ENCODE measurements at places on chromosomes 2 and 18.

GRCh38 chr2:196697825-196698224 is 58.3 kb downstream of the CCDC150 start:
- no peak for DNase-seq

GRCh38 chr2:8249141-8249540 is 432.7 kb upstream of the ID2 start:
- DNase-seq = no peak

GRCh38 chr18:34651586-34652369 is 58.3 kb upstream of the DTNA start:
- no peak for DNase-seq

- DNase-seq = no peak
These were observed 52.8 kb upstream of the CTAGE1 start for GRCh38 chr18:22470248-22471235.

DNA sequence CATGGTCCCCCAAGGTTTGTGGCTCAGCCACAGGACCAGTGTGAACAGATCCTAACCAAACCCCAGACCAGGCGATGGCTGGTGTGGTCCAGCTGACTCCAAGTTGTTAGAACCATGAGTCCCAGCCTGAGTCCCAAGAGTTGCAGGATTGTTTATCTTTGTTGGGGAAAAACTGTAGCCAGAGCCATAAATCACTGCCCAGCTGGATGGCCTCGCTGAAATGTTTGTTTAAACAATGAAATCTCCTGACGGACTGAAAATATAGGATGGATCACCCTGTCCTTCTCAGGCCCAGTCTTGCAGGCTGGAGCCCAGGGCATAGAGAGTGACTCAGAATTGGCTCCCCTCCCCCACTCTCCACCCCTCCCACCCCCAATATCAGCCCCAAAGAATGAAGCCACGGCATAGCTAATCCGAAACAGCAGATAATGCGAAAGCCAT is 36.4 kb downstream of the PKDCC start:
- DNase-seq = no peak

DNA sequence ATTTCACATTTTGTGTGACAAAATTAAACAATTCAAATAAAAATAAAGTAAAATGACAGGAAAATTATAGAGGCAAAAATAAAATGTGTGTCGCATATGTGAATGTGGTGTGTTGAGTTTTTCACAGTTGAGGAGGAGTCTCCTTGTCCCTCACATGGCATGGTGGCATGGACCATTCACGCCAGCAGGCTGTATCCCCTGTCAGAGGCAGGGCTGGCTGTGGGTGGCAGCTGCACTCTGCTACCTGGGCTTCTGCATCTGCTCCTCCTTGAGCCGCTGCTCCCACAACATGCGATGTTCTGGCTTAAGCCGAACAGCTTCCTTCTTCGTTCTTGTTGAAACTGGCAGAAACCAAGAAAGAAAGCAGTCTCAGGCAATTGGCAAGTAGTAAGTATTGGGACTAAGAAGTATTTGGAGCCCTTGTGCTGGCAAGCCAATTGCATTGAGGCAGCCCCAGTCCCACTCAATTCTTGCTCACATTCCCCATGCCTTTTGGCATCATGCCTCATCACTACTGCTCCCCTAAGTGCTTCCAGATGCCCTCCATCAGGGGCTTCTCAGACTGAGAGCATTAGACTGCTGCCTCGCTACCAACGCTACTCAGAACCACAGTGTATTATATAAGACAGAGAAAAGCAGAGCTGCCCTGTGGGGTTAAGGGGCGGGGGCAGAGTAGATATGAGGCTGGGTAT is 177.9 kb upstream of the NABP1 start:
- DNase-seq = no peak

DNA sequence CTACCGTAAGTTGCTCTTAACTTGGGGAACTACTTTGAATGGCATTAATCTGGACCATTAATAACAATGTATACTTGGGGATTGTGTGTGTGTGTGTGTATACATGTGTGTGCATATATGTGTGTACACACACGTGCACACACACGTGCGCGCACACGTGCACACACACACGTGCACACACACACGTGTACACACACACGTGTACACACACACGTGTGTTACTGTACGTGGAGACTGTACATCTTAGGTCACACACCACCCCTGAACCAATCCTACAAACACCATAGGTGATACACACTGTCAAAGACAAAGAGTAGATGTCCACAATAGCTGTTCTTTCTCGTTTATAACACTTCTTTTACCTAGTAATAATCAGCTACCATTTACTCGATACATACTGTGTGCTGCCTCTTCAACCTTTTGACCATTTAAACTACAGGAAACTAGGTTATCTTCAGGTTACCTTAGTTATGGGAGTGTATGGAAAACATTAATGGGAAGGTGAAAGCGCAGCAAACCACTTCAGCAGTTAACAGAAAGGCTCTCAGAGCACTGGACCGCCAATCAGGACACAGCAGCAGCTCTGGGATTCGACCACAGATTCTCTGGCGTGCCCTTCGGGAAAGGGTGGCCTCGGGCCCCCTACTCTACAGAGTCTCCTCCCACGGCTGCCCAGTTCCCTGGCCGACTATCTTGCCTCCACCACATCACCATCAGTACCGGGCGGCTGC is 894 bp upstream of the GCC2 start:
- DNase-seq = no peak

GRCh38 chr2:11644293-11644692 is 25.7 kb downstream of the NTSR2 start:
- no peak for DNase-seq

DNA sequence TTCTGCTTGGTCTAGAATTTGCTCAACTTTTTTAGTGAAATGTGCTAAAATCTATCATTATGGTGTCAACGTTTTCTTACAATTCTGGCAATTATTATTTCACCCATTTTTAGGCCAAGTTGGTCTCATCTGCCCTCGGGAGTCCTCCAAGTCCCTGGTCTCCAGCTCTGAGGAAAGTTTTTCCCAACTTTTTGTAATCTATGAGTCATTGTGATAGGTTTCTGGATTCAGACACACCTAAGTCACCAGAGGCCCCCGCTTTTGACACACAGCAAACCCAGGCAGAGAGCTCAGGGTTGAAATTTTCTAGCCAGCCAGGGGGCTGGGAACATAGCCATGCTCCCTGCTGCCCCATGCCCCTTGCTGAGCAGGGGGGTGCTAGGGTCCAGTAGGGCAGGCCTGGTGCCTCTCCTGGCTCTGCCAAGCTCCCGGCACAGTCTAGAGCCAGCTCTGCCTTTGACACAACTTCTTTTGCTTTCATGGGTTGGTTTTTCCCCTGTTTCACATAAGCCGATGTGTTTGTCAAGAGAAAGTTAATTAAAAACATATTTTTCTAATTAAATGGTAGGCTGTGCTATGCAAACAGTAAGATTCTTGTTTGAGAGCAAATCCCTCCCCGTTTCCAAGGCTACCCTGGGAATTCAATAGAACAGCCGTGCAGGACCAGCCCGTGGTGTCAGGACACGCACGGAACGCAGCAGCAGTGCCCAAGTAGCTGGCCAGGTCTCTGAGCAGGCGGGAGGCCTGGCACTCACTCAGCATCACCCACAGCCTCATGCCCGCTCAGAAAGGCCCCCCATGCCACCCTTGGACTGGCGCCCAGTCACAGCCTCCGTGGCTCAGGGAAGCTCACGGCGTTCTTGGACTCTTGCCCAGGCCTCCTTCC is 25.5 kb upstream of the SNED1 start:
- peak; percentile 47 for DNase-seq

- DNase-seq = no peak
These were observed 643.6 kb upstream of the DDX18 start for GRCh38 chr2:117170897-117171296.
